ENCODE measurements at places on chromosomes 1 and 21.

DNA sequence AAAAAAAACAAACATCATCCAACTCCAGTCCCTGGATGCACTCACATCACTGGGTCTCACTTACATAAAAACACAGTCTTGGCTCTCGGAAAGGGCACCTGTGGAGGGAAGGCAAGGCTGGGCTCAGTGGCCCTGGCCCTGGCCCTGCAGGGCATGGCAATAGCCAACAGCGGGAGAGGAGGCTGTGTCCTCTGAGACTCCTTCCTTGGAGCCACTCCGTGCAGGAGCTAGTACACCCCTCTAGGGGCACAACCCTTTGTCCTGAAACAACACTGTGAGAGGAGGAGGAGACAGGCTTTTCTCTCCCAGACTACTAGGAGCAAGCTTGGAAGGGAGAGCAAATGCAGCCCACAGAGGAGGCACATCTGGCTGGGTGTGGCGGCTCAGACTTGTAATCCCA lies 28.0 kb downstream of the URB1 start:
- no peak for DNase-seq

DNA sequence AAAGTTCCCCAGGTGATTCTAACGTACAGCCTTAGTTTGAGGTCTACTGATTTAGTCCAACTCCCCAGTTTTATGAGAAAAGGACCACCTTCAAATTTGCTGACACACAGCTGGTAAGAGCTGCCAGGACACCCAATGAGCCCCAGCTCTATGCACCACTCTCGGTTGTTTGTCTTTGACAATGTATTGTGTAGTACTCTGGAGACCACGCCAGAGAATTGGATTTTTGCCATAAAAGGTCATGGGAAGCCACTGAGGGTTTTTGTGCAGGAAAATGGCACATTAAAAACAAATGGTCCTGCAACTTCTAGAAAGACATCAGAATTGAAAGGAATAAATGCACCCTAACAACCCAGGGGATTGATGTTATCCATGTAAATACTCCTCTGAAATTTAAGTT lies 7.1 kb upstream of the IER5 start:
- DNase-seq = no peak

GRCh38 chr21:44390886-44391285 lies 37.5 kb downstream of the TRPM2 start:
- no peak for DNase-seq

DNA sequence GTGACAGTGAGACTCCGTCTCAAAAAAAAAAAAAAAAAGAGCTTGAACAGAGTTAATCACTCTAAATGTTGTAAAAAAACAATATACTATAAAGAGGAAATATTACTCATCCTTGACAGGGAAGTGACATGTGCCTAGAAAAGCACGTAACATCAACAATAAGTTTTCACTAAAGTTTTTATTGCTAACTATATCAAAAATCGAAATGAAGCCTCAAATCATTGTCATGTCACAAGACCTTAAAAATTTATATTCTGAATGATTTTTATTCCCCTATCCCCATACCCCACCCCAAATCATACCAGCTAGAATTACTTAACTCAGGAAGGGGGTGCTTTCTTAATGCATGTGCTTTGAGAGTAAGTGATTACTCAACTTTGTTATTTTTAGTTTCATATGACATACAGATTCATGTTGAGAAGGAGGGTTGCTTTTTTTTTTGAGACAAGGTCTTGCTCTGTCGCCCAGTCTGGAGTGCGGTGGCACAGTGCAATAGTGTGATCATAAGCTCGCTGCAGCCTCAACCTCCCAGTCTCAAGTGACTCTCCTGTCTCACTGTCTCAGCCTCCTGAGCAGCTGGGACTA lies 53.6 kb upstream of the MUTYH start:
- DNase-seq = no peak

All from stimulated activated CD4-positive, alpha-beta T cell treated with anti-CD3 and anti-CD28 coated beads, TNF-alpha, amount 100 ng/mL, for 48 hours (primary cell).